Stimulated activated CD4-positive, alpha-beta T cell treated with anti-CD3 and anti-CD28 coated beads, TNF-alpha, amount 100 ng/mL, for 24 hours (primary cell): ENCODE measurements at places on chromosomes 16 and 17.
A peak's percentile ranks its signal among the peaks of the same experiment; 100 is the strongest.

GRCh38 chr16:29974291-29975133 lies 844 bp downstream of the TAOK2 start:
- DNase-seq, result no peak

GRCh38 chr17:48012151-48012520 lies 25.5 kb downstream of the COPZ2 start:
- peak; percentile 60 for DNase-seq

DNA sequence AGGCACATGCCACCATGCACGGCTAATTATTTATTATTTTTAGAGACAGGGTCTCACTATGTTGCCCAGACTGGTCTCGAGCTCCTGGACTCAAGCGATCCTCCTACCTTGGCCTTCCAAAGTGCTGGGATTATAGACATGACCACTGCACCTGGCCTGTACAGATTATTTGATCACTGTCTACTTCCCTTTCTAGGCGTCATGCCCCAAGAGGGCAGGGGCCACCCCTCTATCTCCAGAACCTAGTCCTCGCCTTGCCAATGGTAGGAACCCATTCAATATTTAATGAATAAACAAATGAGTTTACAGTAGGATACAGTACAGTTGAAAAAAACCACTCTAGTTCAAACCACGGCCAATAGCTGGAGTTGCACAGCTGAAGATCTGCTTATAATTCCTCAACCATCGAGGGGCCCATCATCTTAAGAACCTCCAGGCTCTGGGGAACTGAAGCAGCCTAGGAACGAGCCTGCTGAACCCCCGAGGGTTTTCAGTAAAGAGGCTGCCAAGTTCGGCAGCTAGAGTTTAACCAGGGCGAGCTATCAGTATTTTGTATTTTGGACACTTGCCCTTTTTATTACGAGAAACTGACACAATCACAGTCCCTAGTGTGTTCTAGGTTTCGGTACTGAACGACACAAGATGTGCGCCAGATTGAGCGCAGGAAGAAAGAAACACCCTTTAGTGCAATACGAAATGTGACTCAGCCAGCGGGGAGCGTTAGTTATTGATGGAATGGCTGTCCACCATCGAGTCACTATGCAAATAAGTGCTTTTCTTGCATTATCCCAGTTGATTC lies 14.6 kb downstream of the ADCY9 start:
- DNase-seq, result no peak

- DNase-seq, result no peak
Observed at GRCh38 chr17:28974451-28974850, 23.1 kb upstream of the PHF12 start.

GRCh38 chr16:30011714-30012504 lies 1.1 kb upstream of the DOC2A start:
- no peak for DNase-seq

- DNase-seq, result peak; percentile 66
Observed at GRCh38 chr16:88442727-88443576, 10.1 kb upstream of the ZFPM1 start.

DNA sequence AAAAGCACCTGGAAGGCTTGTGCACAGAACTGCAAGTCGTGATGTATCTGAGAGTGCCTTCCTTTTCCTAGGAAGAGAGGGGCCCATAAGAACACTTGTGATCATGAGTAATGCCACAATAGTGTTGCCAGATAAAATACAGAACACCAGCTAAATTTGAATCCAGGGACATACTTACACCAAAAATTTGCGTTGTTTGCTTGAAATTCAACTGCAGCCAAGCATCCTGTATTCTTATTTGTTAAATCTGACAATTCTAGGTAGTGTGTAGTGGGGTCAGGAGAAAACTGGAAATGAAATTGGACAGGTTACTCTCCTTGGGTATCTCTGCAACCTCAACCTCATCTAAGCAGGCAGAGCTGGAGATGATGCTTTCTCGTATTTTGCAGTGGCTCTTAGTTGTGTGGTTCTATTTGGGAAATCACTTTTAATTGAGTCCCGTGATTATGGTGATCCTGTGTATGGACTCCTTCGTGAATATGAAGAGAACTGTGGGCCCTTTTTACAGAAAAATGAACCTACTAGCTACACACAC lies 12.0 kb downstream of the SLC35B1 start:
- no peak for DNase-seq

DNA sequence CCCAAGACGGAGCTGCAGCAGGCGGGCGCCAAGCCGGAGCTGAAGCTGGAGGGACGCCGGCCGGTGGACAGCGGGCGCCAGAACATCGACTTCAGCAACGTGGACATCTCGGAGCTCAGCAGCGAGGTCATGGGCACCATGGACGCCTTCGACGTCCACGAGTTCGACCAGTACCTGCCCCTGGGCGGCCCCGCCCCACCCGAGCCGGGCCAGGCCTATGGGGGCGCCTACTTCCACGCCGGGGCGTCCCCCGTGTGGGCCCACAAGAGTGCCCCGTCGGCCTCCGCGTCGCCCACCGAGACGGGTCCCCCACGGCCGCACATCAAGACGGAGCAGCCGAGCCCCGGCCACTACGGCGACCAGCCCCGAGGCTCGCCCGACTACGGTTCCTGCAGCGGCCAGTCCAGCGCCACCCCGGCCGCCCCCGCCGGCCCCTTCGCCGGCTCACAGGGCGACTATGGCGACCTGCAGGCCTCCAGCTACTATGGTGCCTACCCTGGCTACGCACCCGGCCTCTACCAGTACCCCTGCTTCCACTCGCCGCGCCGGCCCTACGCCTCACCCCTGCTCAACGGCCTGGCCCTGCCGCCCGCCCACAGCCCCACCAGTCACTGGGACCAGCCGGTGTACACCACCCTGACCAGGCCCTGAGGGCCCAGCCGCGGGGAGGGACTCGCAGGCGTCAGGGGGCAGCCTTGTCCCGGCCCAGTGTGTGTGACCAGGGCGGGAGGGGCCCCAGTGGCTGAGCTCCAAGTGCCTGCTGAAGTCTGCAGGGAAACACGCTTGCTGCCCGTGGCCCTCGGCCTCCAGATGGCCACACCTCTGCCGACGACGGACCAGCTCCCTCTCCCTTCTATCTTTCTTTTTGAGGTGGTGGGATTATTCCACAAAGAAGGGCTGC lies 3.4 kb downstream of the SOX8 start:
- no peak for DNase-seq

- no peak for DNase-seq
Observed at GRCh38 chr17:82435601-82436583, 14.7 kb downstream of the CYBC1 start.

- no peak for DNase-seq
Observed at GRCh38 chr17:69103557-69104233, 38.0 kb downstream of the ABCA6 start.

- no peak for DNase-seq
Observed at GRCh38 chr17:81083125-81083765, 48.3 kb downstream of the BAIAP2 start.

GRCh38 chr17:751269-752001 lies 629 bp downstream of the GEMIN4 start:
- peak; percentile 38 for DNase-seq

DNA sequence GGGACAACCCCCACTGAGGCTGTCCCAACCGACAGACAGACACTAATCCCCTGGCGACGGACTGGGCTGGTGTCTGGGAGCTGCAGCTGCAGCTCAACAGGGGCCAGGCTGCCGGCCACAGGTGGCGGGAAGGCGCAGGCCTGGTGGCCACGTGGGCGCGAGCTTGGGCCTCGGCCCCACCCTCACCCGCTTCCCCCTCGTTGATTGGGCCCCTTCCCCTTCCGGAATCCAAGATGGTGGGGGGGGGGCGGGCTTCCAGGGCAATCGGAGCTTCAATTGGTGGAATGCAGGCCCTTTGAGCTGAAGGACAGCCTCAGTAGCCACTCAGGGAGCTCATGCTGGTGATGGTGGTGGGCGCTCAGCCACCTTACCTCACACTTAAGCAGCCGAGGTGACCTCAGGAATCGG lies 8.7 kb upstream of the TBX4 start:
- no peak for DNase-seq

DNA sequence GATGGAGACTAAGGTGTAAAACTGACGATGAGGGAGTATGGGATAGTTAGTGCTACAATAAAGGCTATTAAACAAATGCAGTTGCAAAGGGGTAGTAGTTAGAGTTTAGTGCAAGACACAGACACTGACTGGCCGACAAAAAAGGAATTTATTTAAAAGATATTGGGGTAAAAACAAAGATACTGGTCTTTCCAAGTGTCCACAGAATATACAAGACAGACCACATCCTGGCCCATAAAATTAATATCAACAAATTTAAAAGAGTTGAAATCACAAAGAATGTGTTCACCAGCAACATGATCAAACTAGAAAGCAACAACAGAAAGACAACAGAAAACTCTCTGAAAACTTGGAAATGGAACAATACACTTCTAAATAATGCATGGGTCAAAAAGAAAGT lies 54.7 kb downstream of the CFDP1 start:
- DNase-seq, result no peak

DNA sequence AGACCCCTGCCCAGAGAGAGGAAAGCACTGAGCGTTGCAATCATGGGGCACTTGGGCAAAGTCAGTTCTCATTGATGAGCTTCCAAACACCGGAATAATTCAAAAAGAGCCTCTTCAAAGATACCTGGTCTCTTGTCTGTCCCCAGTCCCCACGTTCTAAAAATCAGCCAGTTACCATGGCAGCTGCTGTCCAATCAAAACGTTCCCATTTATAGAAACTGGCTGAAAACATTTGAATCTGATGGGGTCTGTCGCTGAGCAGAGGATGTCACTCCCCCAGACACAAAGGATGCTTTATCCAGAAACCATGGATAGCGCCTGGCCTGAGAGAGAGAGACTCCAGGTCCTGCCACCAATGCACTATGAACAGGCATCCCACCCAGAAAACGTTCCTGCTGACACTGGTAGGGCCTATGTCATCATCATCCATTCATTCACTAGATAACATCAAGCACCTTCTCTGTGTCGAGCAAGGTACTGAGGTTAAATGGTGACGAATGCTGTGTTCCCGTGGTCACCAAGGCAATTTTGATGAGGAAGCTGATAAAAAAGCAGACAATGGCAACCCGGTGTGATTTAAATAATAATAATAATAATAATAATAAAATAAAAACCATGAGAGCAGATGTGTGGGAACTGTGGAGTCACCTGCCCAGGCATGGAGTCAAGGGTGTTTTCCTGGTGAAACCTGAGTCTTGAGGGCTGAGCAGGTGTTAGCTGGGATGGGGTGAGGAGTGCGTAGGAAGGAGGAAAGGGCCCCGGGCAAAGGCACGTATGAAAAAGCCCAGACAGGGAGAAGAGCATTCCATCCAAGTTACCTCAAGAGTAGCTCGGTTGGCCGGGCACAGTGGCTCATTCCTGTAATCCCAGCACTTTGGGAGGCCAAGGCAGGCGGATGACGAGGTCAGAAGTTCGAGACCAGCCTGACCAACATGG lies 19.0 kb upstream of the CALB2 start:
- no peak for DNase-seq

- no peak for DNase-seq
Observed at GRCh38 chr17:40072040-40072734, 9.4 kb downstream of the THRA start.

DNA sequence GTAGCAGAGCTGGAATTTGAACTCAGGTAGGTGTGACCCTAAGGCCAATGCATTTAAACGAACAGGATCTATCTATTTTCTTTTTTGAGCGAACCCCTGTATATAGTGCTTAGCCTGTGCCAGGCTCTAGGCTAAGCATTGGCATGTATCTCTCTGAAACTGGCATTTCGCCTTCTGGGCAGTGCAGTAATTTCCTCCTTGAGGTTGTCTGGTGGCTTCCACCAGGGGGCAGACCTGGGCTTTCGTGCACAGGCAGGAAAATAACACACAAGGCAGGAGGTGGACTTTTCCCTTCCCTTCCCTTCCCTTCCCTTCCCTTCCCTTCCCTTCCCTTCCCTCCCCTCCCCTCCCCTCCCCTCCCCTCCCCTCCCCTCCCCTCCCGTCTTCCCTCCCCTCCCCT lies 34.4 kb upstream of the PRKCB start:
- peak; percentile 61 for DNase-seq

DNA sequence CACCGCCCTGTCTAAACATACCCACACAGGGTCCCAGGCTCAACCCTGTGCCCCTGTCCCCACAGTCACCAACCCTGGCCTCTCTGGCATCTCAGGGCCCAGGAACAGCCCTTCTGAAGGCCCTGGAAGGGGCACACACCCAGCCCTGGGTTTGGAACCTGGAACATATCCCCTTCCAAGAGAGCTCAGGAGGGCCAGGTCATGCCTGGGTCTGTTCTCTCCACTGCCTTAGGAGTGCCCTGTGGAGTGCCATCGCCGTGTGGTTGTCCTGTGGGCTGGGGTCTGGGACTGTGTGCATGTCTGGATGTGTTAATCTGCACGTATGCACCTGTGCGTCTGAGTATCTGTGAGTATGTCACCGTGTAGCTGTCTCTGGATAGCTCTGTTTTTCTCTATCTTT lies 45.2 kb upstream of the ACSM2B start:
- no peak for DNase-seq

DNA sequence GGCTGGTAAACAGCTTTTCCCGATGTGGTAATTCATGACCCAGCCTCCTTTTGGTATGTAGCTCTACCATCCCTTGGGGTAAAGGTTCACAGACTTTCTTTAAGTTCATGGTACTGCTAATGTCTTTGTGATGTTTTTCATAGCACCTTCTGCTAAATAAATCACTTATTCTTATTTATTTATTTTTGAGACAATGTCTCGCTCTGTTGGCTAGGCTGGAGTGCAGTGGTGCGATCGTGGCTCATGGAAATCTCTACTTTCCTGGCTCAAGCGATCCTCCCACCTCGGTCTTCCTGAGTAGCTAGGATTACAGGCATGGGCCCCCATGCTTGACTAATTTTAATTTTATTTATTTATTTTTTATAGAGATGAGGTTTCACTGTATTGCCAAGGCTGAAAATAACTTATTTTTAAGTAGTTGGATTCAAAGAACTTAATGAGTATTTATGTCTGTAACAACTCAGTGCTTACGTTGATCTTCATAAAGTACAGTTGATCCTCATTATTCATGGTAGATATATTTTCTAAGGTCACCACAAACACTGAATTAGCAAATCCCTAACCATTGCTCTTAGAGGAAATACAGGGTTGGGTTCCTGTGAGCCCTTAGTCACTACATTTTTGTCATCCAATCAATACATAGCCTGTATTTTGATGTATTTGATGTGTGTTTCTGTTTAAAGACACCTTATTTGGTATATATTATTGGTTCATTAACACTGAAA lies 97.1 kb downstream of the SHISA9 start:
- DNase-seq, result no peak

DNA sequence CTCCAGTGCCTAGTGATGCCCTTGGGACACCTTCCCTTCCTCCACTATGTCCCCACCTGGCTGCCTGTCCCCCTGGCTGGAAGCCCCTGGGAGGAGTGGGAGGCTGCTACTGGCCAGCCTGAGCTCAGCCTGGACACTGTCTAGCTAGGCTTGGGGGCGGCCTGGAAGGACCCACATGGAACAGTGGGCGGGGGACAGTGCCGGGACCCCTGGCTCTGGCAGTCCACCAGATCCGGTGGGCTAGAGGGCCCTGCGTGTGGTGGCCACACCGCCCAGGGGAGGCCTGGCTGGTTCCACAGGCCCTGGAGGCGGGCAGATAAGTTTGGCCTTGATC lies 388.0 kb upstream of the TNRC6C start:
- no peak for DNase-seq

GRCh38 chr17:27463235-27463677 lies 7.0 kb downstream of the KSR1 start:
- no peak for DNase-seq
